T-helper 17 cell (primary cell): ENCODE measurements at places on chromosomes 4 and X.

DNA sequence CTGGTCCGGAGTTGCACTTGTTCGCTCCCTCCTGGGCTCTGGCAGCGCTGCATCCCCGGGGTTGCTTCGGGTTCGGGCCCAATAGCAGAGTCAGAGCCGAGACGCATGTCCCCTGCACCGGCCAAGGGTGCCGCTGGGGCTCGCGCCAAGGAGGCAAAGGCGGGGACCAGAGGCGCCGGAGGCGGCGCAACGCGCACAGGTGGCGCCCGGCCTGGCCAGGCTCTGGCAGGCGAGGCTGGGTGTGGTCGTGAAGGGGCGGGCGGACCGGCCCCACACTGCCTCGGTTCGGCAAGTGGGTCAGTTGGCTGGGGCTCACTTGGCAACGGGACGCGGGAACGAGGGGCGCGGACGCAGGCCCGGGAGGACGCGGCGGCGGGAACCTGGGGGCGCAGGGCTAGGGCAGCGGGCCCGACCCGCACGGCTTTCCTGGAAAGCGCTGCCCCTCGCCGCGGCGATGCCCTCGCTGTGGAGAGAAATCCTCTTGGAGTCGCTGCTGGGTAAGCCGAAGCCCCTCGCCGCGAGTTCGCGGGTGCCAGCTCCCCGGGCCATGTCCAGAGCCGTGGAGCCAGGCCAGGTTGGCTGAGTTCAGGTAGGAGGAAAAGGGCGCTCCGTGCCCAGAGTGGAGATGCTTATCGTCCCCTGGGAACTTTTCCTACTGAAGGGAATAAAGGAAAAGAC is at the start of gene CWH43:
TSS of gene CWH43 (plus strand) at position 300 of the 678 bp plus-strand sequence. CDS start at position 455, 155 bp downstream.
- DNase-seq = no peak

- DNase-seq = no peak
Observed at GRCh38 chr4:101958547-101958946, 168.0 kb downstream of the BANK1 start.

- no peak for DNase-seq
Observed at GRCh38 chrX:10011261-10011931, 44.2 kb downstream of the CLDN34 start.

- DNase-seq = no peak
Observed at GRCh38 chr4:93646233-93646930, 182.2 kb upstream of the ATOH1 start.

DNA sequence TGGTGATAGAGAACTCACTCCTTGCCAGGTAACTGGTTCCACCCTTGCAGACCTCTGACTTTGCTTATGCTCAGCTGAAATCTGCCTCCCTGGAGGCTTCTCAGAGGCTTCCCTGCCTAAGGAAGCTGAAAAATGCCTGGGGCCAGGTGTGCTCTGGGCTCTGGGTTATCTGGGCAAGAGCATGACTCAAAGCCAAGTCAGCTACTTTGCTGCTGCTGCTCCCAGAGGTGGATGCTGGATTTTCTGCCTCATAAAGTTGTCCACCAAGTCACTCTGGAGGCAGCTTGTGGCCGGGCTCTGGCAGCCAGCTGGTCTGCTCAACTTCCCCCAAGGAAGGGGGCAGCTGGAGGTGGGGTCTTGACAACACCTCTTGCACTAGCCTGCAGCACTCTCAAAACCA is 132.7 kb downstream of the PJA1 start:
- no peak for DNase-seq

DNA sequence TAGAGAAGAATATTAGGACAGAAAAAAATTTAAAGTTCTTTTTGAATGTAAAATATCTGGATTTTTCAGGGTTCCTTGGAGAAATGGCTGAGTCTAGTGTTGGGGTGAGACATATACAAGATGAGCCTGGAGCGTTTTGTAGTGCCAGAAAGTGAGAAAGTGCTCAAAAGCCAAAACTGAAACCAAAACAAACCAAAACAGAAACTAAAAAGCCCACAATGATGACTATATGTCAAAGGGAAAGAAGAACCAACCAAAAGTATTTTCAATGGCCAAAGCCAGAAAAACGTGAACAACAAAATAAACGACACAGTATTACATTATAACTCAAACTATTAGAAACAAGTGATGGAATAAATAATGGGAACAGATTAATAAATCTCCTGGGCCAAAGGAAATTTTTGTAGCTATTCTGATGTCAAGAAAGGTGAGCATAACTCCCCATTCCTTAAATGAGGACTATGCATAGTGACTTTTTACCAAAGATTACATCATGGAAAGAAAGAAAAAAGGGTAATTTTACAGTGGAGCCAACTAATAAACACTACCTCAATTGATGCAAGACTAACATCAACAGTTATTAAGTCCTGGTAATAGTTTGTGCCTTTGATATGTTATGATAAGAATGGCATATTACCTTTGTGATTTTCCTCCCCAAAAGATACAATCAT is 1137.6 kb downstream of the C4orf33 start:
- no peak for DNase-seq

- no peak for DNase-seq
Observed at GRCh38 chr4:41686893-41687292, 61.6 kb downstream of the PHOX2B start.
